Posterior cingulate gyrus (tissue), 11 donors: ENCODE measurements at places on chromosomes 1 and 21.

DNA sequence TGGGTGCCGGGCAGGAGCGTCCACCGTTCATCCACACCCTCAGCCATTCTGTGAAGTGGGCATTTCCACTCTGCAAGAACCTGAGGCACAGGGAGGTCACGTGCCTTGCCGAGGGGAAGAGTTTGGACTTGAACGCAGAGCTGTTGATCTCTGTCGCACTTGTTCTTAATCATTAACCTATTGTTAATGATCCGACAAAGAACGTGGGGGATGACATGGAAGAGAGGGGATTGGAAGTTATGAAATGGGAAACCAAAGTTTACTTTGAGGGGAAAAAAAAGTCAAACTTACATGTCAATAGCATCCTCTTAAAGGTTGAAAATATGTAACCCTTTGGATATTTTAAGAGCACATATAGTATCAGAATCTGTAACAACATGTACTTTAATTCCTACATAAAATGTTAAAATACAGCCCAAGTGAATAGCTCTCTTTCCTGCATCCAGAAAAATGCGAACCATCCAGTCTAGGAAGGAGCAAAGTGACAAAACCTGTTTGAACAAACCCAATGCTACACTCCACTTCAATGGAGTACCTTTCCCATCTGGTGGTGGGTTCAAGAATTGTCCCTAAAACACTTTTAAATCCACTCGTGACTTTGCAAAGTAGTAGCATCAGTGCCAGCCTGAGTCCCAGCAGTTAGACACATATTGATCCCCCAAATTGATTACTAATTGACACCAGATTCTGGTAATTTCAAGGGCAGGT lies 75.5 kb downstream of the SETD4 start:
- DNase-seq, result no peak

- no peak for DNase-seq
Observed at GRCh38 chr1:181062836-181063428, 25.6 kb upstream of the IER5 start.

GRCh38 chr1:153100245-153100644 lies 5.9 kb upstream of the SPRR2E start:
- no peak for DNase-seq

DNA sequence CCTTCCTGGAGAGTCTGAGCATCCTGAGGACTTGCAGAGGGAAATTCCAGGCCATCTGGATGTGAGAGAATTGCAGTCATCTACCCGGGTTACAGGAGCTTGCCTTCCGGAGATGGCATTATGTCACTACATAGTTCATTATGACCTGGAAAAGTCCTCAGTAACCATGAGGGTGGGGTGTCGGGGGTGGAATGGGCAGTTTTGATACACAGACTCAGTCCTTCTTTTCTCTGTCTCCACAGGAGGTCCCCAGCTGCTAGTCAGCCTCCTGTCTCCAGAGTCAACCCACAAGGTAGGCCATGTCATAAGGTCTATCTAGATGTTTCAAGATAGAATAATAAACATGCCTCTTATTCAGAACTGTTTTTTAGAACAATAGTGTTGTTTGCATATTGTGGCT lies 268.2 kb upstream of the SGIP1 start:
- DNase-seq, result no peak

- no peak for DNase-seq
Observed at GRCh38 chr1:214808845-214809460, 206.0 kb downstream of the CENPF start.

DNA sequence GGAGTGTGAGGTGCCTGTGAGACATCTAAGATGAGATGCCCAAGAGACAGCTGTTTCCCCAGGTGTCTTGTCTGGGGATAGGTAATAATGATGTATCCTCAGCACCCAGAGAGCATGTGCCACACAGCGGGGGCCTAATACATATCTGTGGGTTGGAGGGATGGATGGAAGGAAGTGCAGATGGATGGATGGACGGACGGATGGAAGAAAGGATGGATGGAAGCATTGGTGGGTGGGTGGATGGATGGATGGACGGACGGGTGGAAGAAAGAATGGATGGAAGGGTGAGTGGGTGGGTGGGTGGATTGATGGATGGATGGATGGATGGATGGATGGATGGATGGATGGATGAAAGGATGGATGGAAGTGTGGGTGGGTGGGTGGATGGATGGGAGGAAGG lies 78.5 kb upstream of the EFHD2 start:
- DNase-seq, result no peak

GRCh38 chr1:157418659-157419058 lies 133.7 kb downstream of the FCRL5 start:
- no peak for DNase-seq

GRCh38 chr1:196459383-196459782 lies 148.9 kb downstream of the KCNT2 start:
- no peak for DNase-seq

DNA sequence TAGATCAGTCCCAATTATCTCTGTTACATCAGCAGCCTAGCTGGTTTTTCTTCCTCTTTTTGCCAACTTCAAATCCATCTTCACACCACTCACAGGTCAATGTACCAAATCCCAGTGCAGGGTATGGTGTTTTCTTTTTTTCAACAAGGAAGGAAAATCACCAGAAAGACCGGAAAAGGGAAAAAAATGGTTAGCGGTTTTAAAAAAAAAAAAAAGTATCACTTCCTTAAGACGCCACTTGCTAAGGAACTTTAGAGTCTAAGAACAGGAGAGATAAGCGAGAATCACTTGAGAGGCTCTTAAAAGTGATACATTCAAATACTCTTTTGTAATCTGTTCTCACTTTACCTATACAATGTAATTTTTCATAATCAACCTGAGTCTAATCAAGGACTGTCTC lies 3.1 kb upstream of the OR10J1 start:
- DNase-seq, result no peak

- DNase-seq, result no peak
Observed at GRCh38 chr1:178541379-178541778, 28.5 kb downstream of the TEX35 start.

- DNase-seq, result no peak
Observed at GRCh38 chr21:45119812-45120211, 45.4 kb downstream of the ADARB1 start.

DNA sequence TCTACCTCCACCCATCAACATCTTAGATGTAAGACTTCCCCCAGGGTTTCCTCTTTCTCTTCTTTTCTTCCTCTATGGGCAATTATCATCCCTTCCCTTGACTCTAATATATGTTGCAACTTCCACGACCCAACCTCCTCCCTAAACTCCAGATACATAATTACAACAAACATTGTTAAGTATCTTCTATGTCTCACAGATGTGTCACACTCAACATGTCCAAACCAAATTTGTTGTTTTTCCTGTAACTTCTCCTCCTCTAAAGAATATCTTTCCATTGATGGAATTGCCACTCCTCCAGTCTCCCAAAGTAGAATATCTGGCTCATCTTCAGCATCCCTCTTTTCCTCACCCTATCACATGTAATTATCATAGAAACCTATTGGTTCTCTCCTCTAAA lies 314.2 kb downstream of the RWDD3 start:
- no peak for DNase-seq
